ENCODE measurements at places on chromosomes 13 and 19.

DNA sequence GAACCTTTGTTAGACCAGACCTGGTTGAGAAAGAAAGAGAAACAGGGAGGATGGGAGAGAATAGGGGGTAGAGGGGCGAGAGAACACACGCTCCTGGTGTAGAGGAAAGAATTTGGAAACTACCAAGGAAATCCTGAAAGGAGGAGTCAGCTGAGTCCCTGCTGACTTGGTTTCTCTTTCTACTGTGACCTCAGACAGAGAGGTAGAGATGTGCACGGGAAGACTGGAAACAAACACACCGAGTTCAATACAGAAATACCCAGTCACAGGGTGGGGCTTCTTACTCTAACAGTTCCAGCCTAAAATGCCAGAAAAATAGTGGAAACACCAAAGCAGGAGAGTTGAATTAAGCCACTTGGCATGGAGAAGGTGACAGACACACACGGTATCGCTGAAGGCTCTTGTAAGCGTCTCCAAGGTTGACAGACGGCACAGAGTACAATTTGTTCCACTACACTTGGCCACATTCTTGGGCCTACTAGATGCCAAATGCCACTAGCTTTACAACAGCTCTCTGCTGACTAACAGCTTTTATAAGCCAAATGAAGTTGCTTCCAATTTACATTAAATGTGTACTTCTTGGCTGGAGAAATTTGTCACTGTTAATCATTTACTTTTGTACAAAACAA is 28.1 kb downstream of the LATS2 start:
- no peak for DNase-seq

DNA sequence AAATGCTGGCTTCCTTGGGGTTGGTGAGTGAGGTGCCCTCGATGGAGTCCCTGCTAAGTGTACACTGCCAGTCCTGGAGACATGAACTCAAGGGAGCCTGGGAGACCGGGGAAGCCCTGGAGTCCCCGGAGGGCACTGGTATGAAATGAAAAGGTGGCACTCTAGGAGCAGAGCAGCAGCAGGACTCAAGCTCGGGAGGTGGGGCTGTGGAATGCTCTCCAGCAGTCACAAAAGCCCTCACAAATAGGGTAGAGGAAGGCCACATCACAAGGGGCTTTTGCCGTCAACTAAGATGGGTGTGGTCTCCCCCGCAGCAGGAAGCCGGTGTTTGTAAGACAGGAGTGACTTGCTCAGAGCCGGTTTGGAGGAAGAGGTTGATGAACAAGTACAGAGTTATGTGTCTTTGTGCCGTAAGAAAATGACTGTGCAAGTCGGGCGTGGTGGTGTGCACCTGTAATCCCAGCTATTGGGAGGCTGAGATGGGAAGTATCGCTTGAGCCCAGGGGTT is 19.3 kb downstream of the CCNE1 start:
- peak; percentile 73 for DNase-seq

GRCh38 chr13:98939660-98940191 is 38.1 kb downstream of the DOCK9 start:
- no peak for DNase-seq

GRCh38 chr13:97278435-97279411 is 56.6 kb downstream of the MBNL2 start:
- DNase-seq, result no peak

- DNase-seq, result no peak
Observed at GRCh38 chr13:113369189-113369588, 5.3 kb upstream of the GRTP1 start.

DNA sequence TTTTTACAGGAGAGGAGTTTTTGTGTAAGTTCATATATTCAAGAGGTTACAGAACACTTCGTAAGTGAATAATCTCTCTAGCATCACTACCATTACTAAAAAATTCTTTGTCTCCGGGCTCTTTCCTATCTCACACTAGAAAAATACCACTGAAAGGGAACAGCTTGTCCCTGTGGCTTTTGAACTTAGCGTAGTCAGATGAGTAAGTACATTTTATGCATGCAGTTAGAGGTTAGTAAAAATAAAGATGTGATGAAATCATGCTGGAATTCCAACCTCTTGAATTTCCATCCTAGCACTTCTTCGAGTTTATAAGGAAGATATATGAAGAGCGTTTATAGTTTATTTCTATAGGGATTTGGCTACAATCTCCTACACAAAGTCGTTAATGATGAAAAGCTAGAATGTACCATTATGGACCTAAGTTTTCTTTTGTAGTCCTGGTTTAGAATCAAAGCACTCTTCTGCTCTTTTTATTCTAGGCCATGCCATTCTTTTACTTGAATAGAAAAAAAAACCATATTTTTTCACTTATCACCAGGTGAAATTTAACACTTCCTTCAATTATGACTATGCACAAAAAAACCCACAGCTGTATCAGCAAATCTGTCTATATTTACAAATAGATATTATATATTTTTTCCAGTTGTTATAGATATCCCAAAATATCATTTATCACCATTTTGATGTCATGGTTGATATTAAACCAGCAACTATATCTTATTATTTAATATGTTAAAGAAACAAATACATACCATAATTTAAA is 139.9 kb upstream of the PCDH9 start:
- no peak for DNase-seq

DNA sequence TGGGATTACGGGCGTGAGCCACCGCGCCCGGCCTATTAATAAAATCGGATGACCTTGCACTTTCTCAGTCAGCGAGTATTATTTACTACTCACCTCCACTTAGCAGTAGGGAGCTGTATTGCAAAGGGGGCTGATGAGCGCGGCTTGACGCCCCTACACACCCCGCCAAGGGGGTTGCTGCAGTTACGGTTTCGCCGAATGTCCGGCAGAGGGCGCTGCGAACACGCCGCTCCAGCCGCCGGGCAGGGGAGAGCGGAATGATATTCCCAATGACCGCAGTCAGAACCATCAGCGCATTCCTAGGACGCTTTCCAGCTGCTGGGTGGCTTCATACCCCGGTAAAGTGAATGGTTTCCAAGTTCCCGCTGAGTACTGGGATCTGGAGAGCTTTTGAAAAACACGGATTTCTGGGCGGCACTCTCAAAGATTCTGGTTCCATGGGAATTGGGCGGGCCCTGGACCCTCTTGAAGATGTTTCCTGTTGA is 30.0 kb upstream of the TPT1 start:
- DNase-seq, result peak; percentile 62

GRCh38 chr19:51780270-51780669 is 14.7 kb upstream of the FPR3 start:
- DNase-seq, result no peak

DNA sequence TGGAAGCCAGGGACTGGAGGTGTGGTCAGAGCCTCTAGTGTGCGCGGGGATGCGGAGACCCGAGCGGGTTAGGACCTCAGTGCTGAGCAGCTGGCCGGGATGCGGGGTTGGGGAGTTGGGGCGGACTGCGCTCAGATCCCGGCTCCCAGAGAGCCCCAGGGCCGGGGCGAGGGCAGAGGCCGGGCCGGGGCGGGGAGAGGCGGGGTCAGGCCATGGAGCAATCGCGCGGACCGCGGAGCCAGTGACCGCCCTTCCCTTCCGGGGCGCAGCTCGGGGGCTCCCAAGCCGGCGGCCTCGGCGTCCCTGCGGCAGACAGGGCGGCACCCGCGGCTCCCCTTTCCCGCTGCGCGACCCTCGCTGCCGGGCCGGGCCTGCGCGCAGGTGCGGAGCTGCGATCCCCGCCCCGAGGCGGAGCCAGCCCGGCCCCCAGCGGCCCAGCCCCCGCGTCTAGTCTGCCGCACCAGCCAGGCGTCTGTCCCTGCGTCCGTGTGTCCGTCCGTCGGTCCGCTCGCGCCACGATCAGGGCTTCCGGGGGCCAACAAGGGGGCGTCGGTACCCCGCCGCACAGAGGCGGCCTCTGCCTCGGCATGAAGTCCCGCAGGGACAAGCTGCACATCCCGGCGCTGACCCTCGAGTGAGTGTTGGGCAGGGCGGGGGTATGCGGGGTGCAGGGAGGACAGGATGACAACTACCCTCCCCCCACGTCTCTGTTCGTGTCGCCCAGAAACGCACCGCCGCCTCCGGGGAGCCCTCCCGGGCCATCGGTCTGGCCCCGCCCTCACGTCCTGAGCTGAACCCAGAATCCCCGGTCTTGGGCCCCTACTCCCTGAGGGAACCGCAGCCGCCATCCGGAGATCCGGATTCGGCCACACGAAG is 12.4 kb downstream of the MAST3 start:
- DNase-seq, result peak; percentile 18
